ENCODE measurements at places on chromosomes 12 and 14.

- DNase-seq: no peak
Observed at GRCh38 chr14:36096090-36096489, 80.4 kb downstream of the PTCSC3 start.

- DNase-seq: no peak
Observed at GRCh38 chr14:99819514-99819913, 26.3 kb downstream of the EML1 start.

- no peak for DNase-seq
Observed at GRCh38 chr12:126312457-126312856, 1247.2 kb downstream of the AACS start.

DNA sequence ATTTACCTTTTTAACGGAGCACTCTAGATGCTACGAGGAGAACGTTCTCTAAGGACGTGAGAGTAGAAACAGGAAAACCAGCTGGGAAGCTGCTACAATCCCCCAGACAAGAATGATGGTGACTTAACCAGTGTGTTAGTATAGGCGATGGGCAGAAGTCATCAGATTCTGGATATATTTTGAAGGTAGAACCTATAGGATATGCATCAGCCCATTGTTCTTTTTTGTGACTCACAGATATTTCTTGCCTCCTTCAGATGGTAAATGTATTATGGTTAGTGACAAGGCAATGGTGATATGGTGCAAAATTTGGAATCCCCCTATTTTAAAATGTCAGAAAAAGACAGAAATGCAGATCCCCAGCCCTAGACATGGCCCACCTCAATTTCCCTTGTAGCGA, 258.2 kb downstream of the PHLDA1 start:
- no peak for DNase-seq

DNA sequence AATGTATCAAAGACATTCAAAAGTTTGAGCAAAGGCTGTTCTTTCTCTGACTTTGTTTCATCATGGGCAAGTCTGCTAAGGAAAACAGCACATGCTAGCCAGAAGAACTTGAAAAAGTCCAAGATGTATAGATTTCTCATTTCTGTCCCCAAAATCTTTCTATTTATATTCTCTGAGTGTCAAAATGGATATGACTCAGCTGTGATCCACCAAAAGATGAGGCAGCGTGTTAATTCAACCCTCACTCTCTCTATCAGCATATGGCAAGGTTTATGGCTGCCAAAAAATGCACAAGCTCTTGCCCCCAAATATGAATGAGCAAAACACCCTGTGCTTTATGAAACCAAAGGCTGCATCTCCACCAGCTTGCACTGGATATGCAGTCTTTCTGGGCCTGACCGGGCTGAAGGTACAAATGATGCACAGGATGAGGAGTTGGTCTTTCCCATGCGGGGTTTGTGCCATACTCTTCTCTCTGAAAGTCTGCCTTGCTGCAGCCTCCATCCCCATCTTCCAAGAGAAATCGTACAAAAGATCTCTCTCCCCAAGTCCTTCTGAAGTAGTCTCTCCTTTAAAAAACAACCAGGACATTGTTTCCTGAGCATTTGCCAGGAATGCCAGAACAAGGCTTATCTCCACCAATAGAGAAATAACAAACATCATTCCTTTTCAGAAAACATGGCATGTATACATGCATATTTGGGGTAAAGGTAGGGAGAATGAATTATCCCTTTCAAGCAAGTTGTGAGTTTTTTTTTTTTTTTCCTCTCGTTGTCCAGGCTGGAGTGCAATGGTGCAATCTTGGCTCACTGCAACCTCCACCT, 203.4 kb downstream of the TMX1 start:
- DNase-seq: peak; percentile 39

GRCh38 chr14:84064316-84065125, 1465.4 kb upstream of the FLRT2 start:
- DNase-seq: no peak

- DNase-seq: no peak
Observed at GRCh38 chr12:38144601-38145436, 171.8 kb upstream of the ALG10B start.

- no peak for DNase-seq
Observed at GRCh38 chr12:63823040-63823439, 21.5 kb upstream of the SRGAP1 start.

DNA sequence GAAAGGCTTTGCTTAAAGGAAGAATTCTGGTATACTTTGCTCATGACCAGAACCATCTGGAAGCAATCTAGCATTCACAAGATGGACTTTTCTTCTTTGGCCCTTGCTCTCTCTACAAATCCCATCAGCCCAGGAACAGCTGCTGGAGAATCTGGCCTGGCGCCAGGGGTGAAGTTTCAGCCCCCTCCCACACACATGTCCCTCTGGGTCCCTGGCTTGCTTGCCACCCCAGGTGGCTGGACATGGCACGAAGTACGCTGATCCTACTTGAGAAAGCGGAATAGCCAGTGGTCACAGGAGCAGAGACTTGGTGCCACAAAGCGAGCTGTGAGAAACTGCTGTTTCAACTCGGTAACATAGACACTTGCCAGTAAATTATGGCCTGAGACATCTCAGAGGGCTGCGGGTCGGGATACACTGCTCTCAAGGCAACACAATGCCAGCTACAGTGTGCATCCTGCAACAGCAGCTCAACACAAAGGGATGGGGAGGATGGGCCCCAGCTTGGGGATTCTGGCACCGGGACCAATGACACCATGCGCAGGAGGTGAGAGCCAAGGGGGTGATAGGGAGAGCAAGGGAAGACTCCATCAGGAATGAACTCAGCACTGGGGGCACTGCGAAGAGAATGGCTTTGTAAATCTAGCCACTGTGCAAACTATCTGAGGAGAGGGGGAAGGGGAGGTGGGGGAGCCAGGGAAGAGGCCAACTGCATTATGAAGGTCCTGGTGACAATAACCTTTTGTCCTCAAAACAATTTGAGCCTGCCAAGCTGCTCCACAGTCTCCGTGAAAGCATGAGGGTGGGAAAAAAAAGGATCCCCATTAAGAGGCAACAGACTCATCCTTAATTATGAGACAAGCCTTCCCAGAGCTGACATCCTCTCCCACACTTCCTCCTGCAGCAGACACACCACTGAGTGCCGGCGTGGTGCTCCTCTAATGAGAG, 219.9 kb downstream of the PPM1H start:
- no peak for DNase-seq

DNA sequence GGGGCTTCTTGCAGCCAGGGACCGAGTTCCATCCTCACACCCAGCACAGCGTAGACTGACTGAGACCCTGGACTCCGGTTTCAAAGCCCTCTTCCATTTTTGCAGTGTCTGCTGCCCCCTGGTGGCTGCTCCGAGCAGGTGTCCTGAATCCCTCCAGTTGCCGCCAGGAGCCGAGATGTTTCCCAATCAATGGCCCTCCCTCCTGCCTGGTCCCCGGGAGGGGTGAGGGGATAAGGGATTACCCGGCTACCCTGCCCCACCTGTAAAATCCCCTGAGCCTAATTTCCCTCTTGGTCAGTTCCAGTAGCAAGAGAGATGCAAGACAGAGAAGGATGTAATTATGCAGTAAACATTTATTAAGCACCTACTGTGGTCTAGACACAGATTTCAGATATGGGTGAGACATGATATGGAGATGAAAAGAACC, 55.0 kb downstream of the PHETA1 start:
- peak; percentile 40 for DNase-seq

GRCh38 chr14:57189070-57189469, 79.6 kb downstream of the EXOC5 start:
- no peak for DNase-seq

DNA sequence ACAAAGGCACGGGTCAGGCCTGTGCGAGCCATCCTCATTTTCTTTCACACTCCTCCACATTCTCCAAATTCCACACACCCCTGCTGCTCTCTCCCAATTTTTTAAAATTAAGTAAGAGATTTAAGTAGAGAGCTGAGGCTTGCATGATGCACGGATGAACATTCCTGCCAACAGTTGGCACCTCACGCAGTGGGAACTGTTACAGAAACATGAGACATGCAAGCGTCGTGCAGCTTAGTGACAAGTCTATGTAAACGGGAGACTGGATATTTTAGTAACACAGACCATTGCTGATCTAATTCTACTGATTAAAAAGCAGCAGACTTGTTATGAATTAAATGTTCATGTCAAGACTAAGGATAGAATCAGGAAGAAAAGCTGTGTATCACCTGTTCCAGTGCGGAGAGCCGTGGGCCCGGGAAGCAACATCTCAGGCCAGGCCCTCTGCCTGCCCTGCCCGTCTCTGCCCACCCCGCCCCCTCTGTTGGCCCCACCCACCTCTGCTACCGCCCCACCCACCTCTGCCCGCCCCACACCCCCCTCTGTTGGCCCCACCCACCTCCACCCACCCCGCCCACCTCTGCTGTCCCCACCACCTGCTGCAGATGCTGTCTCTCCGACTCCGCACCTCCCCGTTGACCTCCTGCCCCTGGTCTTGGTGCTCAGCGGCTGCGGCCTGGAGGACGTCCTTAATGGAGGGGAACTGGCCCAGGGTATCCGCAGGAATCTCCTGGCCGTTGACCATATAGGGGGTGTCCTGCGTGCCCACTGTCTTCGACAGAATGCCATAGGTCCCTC, 21.2 kb downstream of the GOLGA3 start:
- no peak for DNase-seq
